ENCODE measurements at places on chromosomes 2 and 18.

GRCh38 chr2:43450617-43451016 lies 145.2 kb downstream of the THADA start:
- no peak for DNase-seq

DNA sequence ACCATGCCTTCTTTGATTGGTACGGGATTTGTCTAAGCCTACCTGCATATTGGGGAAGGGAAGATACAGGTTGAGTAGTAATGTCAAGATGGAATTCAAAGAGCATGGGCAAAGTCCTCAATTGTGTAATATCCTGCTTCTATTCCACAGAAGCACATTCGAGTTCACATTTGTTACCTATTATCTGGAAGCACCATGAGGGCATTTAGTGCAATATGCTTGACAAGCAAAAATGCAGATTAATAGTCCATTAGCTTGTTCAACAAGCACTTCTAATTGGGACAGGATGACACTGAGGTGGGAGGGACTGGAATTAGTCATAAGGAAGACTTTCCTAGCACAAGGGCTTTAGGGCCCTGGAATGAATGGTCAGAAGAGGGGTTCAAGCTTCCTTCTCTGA lies 40.5 kb downstream of the MYO5B start:
- no peak for DNase-seq

DNA sequence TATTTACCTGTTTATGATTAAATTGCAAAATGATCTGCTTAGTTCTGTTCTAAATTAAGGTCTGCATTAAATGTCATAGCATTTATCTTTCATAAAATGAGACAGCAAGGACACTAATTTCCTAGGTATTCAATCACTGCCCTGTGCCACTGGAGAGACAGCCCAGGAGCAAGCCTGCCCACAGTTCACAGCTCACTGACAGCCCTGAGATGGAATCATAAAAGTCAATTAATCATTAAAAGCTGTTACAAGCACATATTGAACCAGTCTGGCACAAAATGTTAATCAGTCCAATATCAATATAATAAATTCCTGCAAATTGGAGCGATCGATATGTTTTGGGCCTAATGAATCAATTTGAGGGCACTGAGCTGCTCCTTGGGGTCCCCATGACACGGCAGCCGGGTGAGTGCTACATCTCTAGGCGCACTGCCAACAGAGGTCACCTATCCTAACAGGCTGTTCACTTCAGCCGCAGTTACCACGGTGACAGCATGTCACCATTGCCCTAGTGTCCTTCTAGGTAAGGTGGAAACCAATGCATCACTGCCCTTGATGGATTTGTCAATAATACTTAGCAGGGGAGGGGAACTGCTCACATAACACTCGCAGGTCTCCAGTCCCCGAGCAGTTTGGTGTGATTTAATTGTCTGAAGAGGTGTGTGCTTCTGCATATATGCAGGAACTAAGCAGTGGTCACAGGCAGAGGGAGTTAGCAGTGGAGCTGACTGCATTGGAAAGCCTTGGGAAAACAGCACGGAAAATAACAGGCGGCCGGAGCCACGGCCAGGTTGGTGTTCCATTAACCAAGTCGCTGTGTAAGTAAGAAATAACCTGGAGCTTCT lies 47.3 kb downstream of the POU3F3 start:
- no peak for DNase-seq

GRCh38 chr2:38621018-38621417 lies 18.3 kb upstream of the HNRNPLL start:
- DNase-seq = no peak

- peak; percentile 68 for DNase-seq
Measured at GRCh38 chr2:218876562-218877219, 4.0 kb upstream of the WNT10A start.

- DNase-seq = no peak
Measured at GRCh38 chr2:68696554-68696953, 38.1 kb upstream of the ARHGAP25 start.

- DNase-seq = peak; percentile 6
Measured at GRCh38 chr2:124025171-124025580, at the start of gene CNTNAP5. CNTNAP5 (plus strand) TSS chr2:124025287; CDS start chr2:124025651, 364 bp downstream.

DNA sequence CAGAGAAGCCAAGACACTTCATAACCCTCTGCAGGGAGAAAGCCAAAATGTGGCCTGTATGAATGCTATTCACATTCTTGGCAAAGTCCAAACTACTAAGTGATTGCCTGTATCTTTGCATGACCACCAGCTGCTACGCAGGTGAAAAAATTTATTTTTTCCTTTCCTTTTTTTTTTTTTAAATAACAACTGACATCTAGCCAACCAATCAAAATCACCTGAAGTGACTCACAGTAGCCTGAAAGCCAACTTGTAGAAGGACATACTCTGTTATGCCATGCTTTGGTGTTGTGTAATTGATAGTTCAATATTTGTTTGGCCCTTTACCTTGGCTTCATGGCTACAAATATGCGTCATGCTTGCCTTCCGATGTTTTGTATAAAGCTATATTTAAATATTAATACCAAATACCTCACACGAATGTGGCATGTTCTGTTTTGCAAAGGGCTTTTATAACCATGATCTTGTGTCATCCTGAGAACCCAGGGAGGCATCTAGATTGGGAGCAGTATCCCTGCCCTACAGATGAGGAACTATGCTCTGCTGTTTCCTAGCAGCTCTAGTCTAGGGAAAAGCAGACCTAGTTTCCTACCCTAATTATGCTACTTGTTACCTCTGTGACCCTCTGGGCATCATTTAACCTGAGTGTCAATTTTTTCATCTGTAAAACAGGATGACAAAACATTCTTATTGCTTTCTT lies 102.1 kb downstream of the MYOM1 start:
- DNase-seq = no peak

- DNase-seq = peak; percentile 94
Measured at GRCh38 chr18:58581265-58581664, 47.6 kb downstream of the ALPK2 start.

- no peak for DNase-seq
Measured at GRCh38 chr18:5600378-5601071, 56.7 kb upstream of the EPB41L3 start.

- no peak for DNase-seq
Measured at GRCh38 chr18:46315161-46315560, 211.0 kb downstream of the HAUS1 start.

DNA sequence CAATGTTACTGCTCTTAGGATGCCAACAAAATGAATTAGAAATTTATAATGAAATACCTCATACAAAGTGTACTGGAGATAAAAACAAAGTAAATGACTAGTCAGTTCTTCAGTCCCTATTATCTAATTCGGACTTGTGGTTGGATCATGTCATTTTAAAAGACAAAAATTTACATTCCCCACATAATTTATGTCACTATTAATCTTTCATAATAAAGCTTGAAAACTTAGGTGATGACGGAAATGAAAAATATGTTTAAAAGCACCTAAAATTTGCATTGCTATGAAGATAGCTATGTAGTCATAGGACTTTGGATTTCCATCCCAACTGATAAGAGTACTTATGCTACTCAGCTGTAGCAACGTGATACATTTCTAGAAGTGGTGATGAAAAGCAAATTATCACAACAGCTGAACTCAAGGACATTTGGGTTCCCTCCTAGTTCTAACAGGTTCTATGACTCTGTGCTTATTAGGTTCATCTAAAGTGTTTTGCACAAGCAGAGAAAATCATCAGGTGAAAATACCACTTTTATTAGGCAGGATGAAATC lies 58.4 kb downstream of the LRPPRC start:
- DNase-seq = no peak

- no peak for DNase-seq
Measured at GRCh38 chr2:197453914-197454398, 604 bp downstream of the COQ10B start.

GRCh38 chr18:21741562-21742314 lies 1.1 kb downstream of the MIB1 start:
- DNase-seq = no peak

DNA sequence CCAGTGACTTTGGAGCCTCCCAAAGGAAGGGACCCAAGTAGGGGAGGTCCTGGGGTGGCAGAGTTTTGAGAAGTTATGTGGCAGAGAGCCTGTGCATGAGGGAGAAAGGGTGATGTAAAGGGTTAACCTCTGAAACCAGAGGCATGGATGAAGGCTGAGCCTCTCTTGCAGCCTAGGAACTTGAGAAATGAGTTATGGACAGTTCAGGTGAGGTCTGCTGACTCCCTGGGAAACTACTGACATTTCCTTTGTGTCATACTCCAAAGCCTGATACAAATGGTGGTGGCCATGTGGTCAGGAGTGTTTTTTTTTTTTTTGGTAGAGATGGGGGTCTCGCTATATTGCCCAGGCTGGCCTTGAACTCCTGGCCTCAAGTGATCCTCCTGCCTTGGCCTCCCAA lies 12.4 kb upstream of the GNLY start:
- DNase-seq = no peak

GRCh38 chr2:203802342-203803052 lies 65.1 kb upstream of the CTLA4 start:
- DNase-seq = peak; percentile 91

GRCh38 chr2:42795841-42796301 lies 3.5 kb upstream of the HAAO start:
- no peak for DNase-seq

- peak; percentile 60 for DNase-seq
Measured at GRCh38 chr18:13382366-13382953, 163.9 kb downstream of the LDLRAD4 start.

DNA sequence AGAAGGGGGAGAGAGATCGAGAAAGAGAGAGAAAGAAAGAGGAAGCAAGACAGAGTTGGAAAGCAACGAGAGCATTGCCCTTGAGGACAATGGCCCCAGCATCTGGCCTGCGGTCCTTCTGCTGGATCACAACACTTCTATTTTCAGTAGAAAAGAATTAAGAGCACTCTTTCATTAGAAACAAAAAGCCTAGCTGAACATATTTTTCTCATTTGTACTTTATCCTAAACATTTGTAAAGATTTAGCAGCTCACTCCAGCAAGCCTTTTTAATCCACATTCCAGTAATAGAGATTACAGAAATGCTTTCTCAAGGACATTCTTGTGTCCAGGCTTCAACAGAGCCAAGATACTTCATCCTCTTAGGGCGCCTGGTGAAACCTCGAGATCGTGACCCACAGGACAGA lies 31.6 kb upstream of the AFF3 start:
- no peak for DNase-seq

DNA sequence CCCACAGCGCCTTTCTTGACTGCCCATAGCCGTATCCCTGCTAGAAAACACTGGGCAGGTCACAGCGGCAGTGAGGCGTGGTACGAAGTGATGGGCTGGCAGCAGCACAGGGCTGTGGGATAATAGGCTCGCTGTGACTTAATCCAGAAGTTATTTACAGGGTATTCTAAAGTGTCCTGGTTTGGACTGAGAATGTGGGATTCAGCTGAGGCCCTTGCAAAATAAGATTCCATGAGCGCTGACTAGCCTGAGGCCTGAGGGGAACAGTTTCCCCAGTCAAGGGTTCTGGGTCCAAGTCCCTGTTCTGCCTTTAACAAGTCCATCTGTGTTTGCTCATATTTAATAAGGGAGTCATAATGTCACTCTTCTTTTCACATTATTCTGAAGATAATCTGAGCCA lies 34.6 kb downstream of the SETBP1 start:
- no peak for DNase-seq

- DNase-seq = peak; percentile 33
Measured at GRCh38 chr18:49021433-49022129, 70.8 kb upstream of the SMAD7 start.

DNA sequence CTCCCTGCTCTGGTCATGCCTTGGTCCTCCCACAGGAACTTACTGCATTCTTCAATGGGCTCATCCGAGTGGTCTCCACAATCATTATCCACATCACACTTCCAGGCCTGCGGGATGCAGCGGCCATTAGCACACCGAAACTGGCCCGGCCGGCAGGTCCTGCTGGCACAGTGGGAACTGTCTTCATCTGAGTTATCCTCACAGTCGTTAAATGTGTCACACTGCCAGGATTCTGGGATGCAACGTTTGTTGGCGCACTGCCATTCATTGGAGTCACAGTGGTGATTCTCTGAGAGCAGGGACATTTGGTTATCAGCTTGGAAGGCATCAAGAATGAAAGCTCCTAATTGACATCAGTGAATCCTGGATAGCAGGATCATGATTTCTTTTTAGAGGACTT lies 104.5 kb downstream of the DHRS9 start:
- no peak for DNase-seq

- no peak for DNase-seq
Measured at GRCh38 chr2:218072478-218073024, 3.5 kb downstream of the RUFY4 start.

DNA sequence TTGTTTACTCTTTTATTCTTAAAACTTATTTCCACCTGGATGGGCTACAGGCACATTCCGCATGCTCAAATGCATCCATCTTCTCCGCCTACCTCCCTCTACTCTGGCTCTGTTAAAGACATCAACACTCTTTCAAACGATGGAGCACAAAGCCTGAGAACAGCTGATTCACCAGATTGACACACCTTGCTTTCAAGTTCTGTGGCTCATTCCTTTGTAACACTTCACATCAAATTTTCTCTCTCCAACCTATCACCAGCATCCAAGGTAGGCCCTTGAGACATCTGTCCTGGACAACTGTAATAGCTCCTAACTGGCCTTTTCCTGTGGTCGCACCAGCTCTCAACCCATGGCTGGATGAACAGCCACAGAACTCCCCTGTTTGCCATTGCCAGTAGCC lies 274.5 kb downstream of the BCL11A start:
- no peak for DNase-seq

- no peak for DNase-seq
Measured at GRCh38 chr2:222751821-222752719, 80.6 kb downstream of the MOGAT1 start.

GRCh38 chr2:119864318-119864717 lies 104.6 kb downstream of the PTPN4 start:
- no peak for DNase-seq

Measured in brain microvascular endothelial cell (primary cell).